ENCODE measurements at places on chromosomes 2 and 18. TPM values are rescaled to one million over a fixed set of nuclear protein-coding genes. Genes with fewer than 3 reads are reported as not detected.

The RAD51AP2 gene
- total RNA-seq: not detected

The SLC9A4 gene
- 143 TPM for total RNA-seq

The TCF7L1 gene
- not detected for total RNA-seq

The CAPN14 gene
- total RNA-seq: 1.3 TPM

The MYCN gene
- total RNA-seq: not detected

The APLF gene
- 0.58 TPM for total RNA-seq

The ANO7 gene
- total RNA-seq: 61.3 TPM

The HNRNPLL gene
- total RNA-seq: 58.9 TPM

The TRIB2 gene
- 159 TPM for total RNA-seq

The NIF3L1 gene
- 39.6 TPM for total RNA-seq
